ENCODE measurements at places on chromosomes 3 and 15. TPM values are rescaled to one million over a fixed set of nuclear protein-coding genes. Genes with fewer than 3 reads are reported as not detected.

DNA sequence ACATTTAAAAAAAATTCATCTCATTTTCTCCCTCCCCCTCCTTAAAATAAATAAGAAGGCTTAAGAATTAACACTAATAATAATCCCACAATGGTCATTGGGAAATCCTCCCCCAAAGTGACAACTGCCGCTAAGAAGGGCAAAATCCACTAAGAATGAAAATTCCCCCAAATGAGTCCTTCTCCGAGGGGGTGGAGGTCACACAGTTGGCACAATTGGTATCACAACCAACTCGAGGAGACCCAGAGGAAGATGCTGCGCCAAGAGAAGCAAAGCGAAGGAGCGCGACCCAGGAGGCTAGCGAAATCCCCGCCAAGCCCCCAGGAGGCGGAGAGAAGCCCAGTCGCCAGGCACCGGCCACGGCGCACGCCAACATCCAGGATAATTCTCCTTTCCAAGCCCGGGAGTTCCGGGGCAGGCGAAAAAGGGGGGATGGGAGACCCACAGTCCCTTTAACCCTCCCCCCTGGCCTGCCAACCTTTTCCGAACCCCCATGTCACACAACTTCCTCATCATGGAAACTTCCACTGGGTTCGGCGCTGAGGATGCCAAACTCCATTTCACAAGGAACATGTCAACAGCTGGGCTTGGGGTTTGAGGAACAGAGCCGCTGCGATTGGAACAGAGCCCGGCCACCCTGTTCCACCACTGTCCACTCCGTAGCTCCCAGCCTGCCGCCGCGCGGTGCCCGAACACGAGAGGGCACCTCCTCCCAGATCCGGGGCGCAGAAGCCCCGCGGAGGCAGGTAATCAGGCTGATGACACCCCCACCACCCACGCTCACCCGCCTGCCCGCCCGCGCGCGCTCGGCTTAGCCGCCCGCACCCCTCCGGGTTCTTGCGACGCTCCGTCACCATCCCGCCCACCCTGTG, 668 bp downstream of the THRB start:
- DNase-seq, result peak; percentile 43

- DNase-seq, result no peak
These were observed 38.8 kb upstream of the RNF7 start for GRCh38 chr3:141699324-141699723.

DNA sequence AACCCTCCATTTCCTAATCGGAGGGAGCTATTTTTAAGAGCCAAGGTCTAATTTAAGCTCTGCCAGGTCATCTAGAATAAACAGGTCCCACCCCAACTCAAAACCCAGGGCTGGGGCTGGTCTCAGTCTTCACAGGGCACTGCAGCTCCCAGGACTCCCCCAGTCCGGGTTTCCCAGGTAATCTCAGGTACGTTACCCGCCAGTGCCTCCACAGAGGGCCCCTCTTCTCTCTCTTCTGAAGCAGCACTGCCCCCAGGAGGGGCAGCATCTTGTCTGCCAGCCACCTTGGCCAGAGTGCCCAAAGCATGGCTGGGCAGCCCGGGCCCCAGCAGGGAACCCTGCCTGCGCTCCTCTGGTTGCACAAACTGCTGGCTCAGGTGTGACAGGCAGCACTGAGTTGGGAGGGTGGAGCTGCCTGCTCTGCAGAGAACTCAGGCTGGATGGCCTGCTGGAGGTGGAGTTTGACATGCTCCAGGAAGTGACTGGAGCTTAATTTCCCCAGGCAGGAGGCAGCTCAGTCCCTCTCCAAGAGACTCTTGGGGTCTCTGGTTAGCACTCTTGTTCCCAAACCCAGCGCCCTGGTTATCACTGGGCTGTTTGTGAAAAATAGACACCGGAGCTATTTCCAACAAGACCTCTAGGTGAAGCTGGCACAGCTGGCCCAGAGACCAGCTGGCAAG, at the start of gene PLA2G4F:
TSS of gene PLA2G4F (minus strand) at position 394 of the 680 bp plus-strand sequence. CDS start at position 307, 87 bp downstream.
- no peak for DNase-seq

DNA sequence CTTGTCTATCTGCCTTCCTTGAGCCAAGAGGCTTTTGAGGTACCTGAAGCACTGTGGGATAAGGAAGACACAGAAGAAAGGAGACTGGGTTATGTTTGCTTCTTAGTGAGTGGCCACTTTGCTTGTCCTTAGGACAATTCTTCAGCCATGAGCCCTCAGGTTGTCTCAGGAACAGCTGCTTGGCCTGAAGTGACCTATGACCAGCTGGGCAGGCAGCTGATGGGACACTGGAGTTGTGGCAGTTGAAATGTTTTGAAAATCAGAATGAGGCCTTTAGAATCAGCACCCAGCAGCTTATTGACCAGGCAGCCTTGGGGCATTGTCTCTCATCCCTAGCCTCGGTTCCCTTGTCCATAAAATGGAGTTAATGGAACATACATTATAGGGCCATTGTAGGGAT, 37.0 kb downstream of the RBP2 start:
- DNase-seq, result no peak

DNA sequence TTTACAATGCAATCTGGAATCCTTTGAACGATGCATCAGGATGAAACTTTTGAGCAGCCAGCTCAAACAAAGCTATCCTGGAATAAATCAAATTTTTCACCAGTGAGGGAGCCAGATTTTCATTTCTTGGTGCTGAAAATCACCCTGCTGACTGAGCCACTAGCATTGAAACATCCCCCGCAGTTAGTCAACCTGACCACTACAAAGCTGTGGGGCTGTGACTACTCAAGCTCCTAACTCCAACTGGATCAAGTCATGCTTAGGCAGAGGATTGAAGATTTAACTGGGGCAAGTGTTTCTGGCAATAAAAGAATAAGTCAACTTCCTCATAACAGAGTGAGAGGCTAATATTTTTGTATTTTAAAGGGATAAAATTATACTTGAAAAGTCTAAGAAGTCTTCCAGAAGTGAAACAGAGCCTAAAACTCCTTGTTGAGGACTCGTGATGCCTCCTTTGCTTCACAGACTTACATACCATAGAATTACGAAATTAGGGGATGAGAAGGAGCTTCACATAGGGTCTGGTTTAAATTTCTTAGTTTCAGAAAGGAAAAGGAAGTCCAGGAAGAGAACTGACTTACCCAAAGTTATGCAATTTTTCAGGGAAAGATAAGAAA, 177.8 kb downstream of the SERPINI1 start:
- DNase-seq, result no peak

- no peak for DNase-seq
These were observed 20.8 kb downstream of the CORO2B start for GRCh38 chr15:68599560-68600071.

DNA sequence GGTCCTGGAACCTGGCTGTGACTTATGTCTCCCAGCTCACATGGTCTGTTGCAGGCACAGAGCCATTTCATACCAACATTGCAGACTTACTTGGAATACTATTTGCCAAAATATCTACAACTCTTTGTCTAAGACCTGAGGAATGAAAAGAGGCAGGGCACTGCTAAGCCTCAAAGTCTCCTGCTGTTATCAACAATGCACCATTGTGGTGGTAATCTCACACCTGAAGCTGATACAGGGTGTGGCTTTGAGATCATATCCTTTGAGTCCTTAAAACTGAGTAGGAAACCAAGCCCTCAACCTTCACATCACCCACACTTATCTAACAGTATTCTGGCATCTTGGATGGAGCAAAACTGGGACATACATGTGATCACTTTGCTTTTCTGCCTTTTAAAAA, 782.0 kb downstream of the EPHA3 start:
- no peak for DNase-seq

Gene NANOGP8
- 1.2 TPM for total RNA-seq

Gene LDHAL6B
- not detected for total RNA-seq

Gene CELSR3
- total RNA-seq, result 5.2 TPM

Gene RARB
- 117 TPM for total RNA-seq

Gene IQCH
- 1.6 TPM for total RNA-seq

Gene CCDC12
- 52.4 TPM for total RNA-seq
